ENCODE measurements at places on chromosomes 7 and 10. TPM values are rescaled to one million over a fixed set of nuclear protein-coding genes. Genes with fewer than 3 reads are reported as not detected.

The GNAT3 gene
- total RNA-seq = not detected

The MORN4 gene
- 9.7 TPM for total RNA-seq

The AKR1C4 gene
- not detected for total RNA-seq

The BICC1 gene
- total RNA-seq = 2.0 TPM

The SLC13A1 gene
- not detected for total RNA-seq

The TMEM236 gene
- not detected for total RNA-seq

The OPN4 gene
- not detected for total RNA-seq

The SVOPL gene
- total RNA-seq = not detected

The CDHR1 gene
- 1.8 TPM for total RNA-seq

The UCN3 gene
- total RNA-seq = not detected

The SPDYE8 gene
- total RNA-seq = not detected

The AKR1C1 gene
- 10.6 TPM for total RNA-seq

The GARIN1A gene
- total RNA-seq = 0.71 TPM

The NPSR1 gene
- total RNA-seq = not detected

The VIM gene
- 1,186 TPM for total RNA-seq

The ENKUR gene
- total RNA-seq = 0.04 TPM

The OR2A2 gene
- total RNA-seq = not detected

The ANKRD7 gene
- total RNA-seq = 0.71 TPM
